AG10803 (cell line): ENCODE measurements at places on chromosomes 7 and 10.

- no peak for DNase-seq
These were observed 68.3 kb downstream of the VIPR2 start for GRCh38 chr7:159076333-159076732.

DNA sequence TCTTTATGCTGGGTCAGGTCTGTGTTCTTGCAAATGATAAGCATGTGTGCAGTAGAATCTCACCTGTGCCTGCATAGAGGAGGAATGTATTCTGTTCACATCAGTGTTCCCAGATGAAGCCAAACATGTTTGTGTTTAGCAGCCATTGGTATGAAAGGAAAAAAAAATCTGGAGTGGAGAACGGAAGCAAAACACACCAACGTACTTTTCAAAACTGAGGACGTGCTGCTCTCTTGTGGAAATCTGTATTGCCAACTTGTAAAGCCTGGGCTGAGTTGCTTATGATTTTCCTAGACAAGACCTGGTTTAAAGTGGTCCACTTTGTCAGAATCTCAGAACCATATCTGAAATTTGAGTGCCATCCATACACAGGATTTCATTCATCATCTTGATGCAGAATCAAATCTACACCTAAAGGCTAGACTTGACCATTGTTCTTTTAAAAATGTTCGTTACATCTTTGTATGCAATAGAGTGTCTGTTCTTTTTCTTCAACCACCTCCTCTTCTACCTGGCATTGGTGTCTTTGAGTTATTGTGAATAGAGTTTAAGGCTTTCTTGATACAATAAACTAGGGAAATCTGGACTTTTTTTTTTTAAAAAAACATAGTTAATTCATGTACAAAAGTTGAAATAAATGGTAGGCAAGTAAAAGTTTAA, 367.7 kb downstream of the PHF14 start:
- DNase-seq, result peak; percentile 46

- DNase-seq, result peak; percentile 14
These were observed 126.4 kb upstream of the DKK1 start for GRCh38 chr10:52187521-52188258.

DNA sequence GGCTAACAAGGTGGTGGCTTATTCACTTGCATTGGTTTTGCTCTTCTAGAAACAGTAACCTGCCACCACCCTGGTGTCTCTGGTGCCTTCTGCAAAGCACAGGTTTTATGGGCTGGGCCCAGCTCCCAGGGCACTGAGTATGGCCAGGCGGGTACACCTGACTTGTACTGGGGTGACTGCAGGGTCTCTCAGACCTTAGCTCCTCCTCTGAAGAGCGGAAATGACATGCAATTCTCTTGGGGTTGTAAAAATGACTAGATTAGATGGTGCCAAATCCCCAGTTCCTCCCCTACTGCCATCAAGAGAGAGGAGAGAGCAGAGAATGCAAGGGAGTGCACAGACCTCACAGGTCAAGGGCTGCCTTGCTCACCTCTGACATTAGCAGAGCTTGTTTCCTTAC, 14.7 kb downstream of the ESYT2 start:
- no peak for DNase-seq

- peak; percentile 56 for DNase-seq
These were observed 521 bp downstream of the LIMK1 start for GRCh38 chr7:74083928-74084721.

GRCh38 chr10:99534939-99535763, 2.4 kb downstream of the NKX2-3 start:
- peak; percentile 9 for DNase-seq

- DNase-seq, result no peak
These were observed 413.8 kb downstream of the KCNMA1 start for GRCh38 chr10:77223526-77224460.

GRCh38 chr7:111290419-111290818, 199.5 kb downstream of the LRRN3 start:
- DNase-seq, result no peak

GRCh38 chr7:28115261-28115660, 65.3 kb downstream of the JAZF1 start:
- no peak for DNase-seq
